ENCODE measurements at places on chromosomes 4 and X.

GRCh38 chr4:81455897-81456296 is 15.8 kb downstream of the RASGEF1B start:
- DNase-seq = no peak

- DNase-seq = peak; percentile 96
Measured at GRCh38 chrX:81121513-81122363, 80.0 kb downstream of the HMGN5 start.

GRCh38 chrX:97294041-97294440 is 410.3 kb downstream of the RPA4 start:
- DNase-seq = no peak

DNA sequence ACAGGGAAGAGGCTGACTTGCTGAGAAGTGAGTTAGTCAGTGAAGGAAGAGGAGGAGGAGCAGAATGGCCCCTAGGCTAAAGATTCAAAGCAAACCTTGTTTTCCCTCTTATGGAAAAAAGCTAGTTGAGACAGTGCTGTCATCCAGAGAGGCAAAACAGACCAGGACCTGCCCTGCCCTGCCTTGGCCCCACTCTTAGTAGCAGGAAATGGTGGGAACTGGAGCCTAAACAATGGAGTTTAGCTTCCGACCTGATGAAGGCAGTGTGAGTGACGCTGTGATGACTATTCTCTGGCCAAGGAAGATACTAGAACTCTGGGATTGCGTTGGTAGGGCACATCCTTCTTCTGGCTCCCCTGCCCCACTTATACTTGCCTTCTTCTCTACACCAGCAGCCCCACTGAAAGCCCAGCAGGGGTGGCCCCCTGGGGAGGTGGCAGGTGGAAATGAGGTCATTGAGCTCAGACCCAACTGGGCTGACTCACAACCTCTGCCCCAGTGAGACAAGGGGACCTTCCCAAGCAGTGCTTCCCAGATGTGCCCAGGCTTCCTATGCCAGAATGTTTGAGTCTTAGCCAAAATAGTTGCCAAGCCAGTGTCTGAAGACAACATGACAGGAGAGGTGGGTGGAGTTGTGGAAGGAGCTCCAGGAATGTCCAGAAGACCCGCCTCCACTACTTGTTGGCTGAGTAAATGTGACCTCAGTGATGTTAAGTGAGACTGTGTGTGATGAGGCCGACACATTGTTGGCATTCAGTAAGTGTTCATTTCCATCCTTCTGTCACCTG is 38.8 kb downstream of the MSN start:
- no peak for DNase-seq

GRCh38 chr4:20370274-20370673 is 118.6 kb downstream of the SLIT2 start:
- no peak for DNase-seq

DNA sequence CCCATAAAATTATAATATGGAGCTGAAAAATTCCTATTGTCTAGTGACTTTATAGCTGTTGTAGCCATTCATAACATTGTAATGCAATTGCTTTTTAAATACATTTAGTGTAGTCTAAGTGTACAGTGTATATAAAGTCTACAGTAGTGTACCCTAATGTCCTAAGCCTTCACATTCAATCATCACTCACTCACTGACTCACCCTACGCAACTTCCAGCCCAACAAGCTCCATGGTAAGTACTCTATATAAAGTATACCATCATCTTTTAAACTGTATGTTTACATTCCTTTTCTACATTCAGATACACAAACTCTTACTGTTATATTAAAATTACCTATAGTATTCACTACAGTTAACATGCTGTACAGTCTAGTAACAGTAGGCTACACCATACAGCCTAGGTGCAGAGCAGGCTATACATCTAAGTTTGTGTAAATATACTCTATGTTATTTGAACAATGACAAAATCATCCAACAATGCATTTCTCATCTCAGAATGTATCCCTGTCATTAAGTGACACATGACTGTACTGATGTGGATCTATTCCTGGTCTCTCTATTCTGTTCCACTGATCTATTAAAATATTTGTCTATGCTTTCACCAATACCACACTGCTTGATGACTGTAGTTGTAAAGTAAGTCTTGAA is 33.7 kb downstream of the CLOCK start:
- DNase-seq = no peak

DNA sequence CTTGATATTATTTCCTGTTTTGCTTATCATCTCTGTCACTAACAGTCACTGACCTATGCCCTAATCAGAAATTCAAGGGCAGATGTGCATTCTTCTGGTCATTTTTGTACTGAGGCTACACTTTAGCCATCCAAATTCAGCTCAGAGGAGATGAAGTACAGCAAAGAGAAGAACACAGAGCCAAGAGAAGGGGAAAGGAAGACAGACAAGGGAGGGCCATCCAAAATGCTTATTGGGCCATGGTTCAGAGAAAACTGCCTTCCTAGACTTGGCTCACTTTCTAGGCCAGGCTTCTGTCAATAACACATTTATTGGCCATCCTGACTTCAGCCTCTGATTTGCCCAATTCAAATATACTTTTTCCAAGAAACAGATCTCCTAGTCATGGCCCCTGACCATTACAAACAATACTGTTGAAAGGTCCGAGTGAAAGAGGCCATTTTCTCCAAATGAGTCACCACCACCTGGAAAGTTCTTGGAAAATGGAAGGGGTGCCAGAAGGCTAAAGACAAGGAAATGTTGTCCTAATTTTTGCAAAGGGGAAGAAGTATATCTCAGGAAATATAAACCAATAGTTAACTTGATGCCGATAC is 56.4 kb downstream of the DCX start:
- no peak for DNase-seq

DNA sequence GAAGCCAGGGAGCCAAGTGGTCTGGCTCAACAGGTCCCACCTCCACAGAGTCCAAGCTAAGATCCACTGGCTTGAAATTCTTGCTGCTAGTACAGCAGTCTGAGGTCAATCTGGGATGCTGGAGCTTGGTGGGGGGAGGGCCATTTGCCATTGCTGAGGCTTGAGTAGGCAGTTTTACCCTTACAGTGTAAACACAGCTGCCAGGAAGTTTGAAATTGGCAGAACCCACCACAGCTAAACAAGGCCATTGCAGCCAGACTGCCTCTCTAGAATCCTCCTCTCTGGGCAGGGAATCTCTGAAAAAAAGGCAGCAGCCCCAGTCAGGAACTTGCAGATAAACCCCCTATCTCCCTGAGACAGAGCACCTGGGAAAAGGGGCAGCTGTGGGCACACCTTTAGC is 84.9 kb downstream of the EDA2R start:
- no peak for DNase-seq

DNA sequence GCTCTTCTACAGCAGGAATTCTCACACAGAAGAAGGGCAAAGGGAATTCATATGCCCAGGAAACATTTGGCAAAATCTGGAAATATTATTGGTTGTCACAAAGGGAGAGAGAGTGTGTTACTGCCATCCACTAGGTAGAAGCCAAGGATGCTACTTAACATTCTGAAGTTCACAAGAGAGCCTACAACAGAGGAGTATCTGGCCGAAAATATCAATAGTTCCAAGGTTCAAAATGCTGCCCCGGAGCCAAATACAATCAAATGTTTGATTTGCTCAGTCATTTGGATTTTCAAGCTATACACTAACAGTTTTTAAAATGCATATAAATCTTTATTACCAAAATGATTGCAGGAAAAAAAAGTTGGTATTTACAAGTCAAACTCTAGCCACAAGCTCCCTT is 18.8 kb downstream of the OTUD4 start:
- DNase-seq = no peak

- DNase-seq = no peak
Measured at GRCh38 chrX:12984603-12985319, 9.9 kb downstream of the TMSB4X start.

GRCh38 chr4:59060895-59061294 is 1950.7 kb upstream of the IGFBP7 start:
- DNase-seq = no peak

DNA sequence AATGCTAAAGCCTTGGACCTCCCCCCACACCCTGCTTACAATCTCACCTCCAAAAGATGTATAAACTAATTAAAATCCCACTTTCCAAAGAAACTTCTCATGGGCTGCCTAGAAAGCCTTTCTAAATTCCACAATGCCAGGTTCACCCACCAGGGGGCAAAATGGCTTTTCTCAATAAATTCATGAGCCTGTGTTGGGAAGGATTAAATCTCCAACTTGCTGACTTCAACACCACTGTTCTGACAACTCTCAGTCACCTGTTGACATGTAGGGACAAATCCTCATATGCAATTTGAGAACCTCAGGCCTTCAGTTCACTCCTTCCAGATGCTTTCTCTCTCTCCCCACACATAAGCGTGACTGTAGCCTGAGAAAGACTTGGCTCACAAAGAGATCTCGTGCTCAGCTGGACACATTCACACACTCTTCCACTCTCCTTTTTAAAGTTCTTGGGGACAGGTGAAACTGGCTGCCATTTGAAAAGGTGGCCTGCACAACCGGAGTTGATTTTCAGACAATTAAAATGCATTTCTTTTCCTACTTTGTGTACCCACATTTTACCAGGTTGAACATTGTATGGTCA is 88.6 kb upstream of the PRPS2 start:
- DNase-seq = peak; percentile 2

- DNase-seq = no peak
Measured at GRCh38 chrX:15451913-15452312, 41.2 kb downstream of the PIR start.

GRCh38 chrX:17028356-17028755 is 81.9 kb downstream of the REPS2 start:
- no peak for DNase-seq

DNA sequence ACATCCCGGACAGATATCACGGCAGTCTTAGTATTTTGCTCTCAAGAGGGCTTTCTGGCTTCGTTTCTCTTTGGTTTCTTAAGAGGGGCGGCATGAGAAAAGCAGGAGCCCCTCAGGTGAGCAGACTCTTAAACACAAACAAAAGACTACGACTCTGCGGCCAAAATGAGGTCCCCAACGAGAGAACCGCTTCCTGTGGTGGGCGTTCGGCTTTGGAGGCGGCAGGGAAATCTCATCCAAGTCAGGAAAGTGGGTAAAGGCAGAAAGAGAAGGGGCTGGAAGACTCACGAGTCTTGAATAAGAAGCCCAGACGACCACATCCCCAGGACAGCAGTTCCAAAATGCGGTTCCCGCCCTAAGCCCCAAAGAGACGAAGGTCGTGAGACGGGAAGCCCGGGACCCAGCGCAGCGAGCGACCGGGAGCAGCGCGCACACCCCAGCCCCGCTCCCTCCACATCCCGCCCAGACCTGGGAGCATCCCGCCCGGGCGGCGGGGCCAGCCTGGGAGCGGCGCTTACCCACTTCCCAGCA is 409 bp downstream of the UGDH start:
- DNase-seq = no peak
